ENCODE measurements at places on chromosomes 12 and 14.

DNA sequence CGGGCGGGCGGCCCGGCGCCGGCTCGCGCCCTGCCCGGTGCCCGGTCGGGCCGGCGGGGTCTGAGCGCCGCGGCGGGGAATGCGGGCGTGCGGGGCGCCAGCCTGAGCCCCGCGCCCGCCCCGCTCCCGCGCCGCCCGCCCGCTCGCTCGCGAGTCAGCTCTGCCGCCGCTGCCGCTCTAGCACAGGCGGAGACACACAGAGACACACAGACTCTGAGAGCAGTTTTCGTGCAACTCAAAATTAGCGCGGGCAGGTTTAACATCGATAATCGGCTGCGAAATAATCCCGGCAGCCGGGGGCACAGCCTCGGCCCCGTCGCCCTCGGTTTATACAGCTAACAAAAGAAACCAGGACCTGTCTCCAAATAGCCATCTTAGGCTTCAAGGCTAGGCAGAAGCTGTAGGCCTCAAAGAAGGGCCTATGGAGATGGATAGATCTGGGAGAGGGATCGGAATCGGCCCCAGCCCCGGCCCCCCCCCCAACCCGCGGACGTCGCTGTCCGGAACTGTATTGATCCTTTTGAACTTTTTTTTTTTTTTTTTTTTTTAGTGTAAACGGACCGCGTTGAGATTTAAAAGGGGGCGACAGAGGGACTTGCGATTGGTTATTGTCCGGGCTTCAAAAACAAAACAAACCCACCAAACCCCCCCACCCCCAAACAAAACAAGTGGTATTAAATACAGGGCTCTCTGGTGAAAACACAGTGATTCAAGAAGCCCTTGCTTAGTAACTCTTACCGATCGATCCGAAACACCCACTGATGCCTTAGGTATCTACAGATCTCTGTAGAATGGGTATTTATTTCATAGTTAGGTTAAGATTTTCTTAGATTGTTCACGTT, 1.1 kb downstream of the ARID2 start:
- DNase-seq: peak; percentile 50

DNA sequence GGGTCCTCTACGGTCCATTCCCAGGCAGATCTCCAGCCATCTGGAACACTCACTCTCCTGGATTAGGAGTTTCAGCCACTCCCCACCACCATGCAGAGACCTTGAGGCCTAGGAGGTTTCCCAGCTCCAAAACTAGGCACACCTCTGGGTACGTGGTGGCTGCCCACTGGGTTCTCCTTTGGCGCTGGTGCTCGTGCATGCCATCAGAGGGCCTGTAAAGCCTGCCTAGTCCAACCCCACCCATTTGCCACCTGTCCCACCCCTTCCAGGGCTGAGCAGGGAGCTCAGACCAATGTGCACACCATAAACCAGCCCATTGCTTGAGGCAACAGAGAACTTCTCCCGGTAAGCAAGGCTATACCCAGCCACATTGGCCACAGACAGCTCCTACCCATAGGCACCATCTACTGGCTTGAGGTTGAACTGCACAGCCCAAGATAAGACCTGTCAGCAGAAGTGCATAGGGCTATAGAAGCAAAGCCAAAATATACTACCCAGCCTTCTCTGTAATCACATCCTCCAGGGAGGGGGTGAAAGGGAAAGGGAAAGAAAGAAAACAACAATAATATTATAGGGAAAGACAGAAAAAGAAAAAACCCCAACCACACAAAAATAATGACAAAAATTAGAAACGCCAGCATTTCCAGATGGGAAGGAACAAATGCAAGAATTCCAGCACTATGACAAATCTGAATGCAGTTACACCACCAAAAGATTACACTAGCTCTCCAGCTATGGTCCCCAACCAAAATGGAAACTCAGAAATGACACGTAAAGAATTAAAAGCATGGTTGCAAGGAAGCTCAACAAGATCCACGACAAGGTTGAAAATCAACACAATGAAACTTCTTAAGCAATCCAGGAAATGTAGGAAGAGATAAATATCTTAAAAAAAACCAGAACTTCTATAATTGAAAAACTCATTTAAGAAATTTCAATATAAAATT, 111.9 kb upstream of the CCDC175 start:
- DNase-seq: no peak

DNA sequence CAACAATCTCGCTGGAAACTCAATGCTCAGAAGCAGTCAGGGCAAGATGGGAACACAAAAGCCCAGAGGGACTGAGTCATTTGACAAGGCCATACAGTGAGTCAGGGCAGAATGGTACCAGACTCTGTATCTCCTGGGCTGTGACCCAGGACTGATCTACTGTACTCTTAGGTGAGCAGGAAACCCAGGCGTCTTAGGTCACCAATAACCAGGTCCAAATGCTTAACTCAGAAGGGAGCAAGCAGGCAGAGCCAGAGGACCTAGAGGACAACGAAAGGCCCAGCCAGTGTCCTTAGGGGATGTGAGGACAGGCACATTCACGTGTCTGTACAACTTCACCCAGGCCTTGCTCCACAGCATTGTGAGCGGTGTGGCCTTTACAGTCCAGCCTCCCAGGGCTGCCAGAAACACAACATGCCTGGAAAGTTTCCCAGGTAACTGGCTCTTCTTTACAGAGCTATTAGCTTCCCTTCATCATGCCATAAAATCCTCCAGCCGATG, 69.9 kb downstream of the ARL6IP4 start:
- no peak for DNase-seq

GRCh38 chr12:82801951-82802610, 115.4 kb downstream of the TMTC2 start:
- no peak for DNase-seq

DNA sequence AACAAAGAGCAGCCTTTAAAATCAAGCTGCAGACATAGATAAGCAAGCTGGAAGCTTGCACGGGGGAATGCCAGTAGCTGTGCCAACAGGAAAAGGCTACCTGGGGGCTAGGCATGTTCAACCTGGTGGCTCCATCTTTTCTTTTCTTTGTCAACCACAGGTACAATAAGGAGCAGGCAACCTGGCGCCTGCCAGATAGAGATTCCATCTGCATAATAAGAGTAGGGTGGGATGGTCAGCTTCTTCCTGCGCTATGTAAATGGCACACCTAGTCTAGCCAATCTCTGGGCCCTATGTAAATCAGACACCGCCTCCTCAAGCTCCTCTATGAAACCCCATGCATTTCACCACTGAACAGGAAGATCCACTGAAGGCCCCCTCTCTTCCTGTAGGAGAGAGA, 87.4 kb upstream of the PKP2 start:
- DNase-seq: no peak

DNA sequence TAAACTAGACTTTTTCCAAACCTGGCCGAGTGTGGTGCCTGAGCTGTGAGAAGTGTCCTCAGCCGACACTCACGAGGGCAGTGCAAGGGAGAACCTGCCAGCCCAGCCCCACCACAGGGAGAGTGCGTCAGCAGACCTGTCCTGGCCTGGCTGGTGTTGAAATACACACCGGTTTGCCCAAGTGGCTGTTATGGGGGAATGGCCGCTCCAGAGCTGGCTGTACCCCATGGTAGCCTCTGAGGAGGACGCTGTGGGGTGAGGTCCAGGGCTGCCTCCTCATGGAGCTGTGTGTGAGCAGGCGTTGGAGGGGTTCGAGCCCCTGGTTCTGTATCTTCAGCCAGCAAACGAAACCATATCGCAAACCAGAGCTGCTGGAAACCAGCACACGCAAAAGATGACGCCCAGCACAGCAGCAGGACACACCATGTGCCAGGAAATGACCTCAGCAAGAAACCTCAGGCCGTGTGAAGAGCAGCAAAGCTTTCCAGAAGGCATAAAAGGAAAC, 9.4 kb downstream of the ANKRD9 start:
- no peak for DNase-seq

DNA sequence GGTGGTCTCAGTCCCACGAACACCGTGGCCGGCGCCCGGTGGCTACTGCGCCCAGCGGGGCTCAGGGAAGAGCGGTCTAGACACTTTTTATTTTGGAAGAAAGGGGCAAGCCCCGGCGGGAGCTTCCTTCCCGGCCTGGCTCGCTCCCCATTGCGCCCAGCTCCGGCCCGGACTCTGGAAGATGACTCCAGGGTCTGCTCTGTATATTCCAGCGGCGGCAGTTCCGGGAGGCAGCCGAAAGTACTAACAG, 225.1 kb upstream of the CRY1 start:
- DNase-seq: no peak

DNA sequence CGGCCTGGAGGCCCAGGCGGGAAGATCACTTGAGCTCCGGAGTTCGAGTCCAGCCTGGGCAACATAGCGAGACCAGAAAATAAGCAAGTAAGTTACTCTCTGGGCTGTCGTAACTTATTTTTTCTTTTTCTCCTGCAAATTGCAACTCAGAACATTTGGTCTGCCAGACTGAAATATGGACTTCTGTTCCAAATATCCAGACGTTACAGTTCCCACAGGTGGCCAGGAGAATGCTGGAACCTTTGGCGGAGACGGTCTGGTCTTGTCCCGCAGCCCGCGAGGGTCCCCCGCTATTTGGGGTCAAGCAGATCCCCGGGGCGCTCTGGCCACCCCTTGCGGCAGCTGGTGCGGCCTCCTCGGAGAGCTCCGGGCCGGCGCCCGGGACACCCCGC, 488 bp upstream of the PLEKHH1 start:
- DNase-seq: no peak

DNA sequence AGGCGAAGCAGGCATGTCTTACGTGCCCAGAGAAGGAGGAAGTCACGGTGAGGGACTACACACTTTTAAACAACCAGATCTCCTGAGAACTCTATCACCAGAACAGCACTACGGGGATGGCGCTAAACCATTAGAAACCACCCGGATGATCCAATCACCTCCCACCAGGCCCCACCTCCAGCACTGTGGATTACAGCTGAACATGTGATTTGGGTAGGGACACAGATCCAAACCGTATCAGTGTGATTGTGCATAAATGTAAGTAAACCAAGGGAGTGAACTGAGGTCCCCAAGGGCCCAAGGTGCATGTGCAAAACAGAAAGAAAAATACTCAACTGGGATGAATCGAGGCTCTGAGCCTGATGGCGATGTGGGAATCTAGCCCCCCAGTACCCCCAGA, 134.2 kb downstream of the DICER1 start:
- no peak for DNase-seq

GRCh38 chr12:105064564-105065178, 19.6 kb downstream of the ALDH1L2 start:
- no peak for DNase-seq

GRCh38 chr12:15856097-15856982, 25.8 kb upstream of the STRAP start:
- DNase-seq: peak; percentile 21

GRCh38 chr12:39764944-39765560, 145.4 kb upstream of the ABCD2 start:
- DNase-seq: no peak

DNA sequence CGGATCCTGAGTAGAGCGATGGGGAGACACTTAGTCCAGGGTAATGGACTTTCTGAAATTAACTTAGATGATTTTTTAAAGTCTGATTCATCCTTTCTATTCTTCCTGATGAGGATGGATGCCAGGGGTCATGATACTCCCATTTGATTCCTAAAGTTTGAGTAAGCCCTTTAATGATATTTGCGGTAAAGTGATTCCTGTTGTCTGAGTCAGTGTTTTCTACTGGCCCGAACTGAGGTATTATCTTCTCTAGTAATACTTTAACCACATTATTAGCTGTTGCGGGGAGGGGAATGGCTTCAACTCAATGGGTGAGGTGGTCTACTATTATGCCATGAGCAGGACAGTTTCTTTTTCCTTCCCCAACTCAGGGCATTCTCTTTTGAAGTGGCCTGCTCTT, 111.6 kb downstream of the RIN3 start:
- no peak for DNase-seq

GRCh38 chr14:29759521-29760340, 167.9 kb downstream of the PRKD1 start:
- DNase-seq: no peak

DNA sequence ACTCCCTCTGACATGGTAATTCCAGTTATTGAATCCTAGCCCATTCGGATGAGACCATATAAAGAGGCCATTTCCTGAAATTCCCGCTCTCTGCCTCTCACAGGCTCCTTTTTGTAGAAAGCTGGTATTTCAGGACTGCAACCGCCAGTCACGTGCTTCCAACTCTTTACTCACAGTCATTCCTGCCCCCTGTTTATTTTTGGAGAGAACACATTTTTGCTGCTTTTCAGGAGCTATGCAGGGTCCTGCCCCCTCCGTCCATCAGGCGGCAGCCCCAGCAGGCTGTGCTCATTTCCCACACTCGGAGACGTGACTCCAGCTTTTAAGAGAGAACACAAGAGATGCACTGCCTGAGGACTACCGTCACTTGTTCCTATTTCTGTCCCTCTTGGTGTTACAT, 26.8 kb downstream of the IFT43 start:
- DNase-seq: no peak

- DNase-seq: no peak
Measured at GRCh38 chr14:95906591-95906990, 30.0 kb downstream of the TUNAR start.

GRCh38 chr12:90979951-90980350, 24.8 kb downstream of the EPYC start:
- DNase-seq: no peak

DNA sequence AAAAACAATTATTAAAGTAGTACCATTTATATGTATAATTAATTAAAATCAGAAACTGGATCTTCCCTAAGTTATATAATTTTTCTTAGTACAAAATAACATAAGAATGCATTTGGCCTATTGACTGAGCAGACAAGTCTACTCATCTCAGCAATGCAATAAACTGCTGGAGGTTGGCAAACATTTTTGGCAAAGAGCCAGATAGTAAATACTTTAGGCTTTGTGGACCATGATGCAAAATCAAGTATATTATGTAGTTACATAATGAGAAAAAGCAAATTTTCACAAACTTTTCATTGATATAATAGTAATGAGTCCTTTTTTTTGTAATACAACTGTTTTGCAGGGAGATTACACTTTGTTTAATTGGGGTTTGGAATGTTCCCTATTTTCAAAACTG, 30.9 kb downstream of the ERGIC2 start:
- DNase-seq: no peak

GRCh38 chr12:103011974-103012763, 54.7 kb downstream of the ASCL1 start:
- no peak for DNase-seq

DNA sequence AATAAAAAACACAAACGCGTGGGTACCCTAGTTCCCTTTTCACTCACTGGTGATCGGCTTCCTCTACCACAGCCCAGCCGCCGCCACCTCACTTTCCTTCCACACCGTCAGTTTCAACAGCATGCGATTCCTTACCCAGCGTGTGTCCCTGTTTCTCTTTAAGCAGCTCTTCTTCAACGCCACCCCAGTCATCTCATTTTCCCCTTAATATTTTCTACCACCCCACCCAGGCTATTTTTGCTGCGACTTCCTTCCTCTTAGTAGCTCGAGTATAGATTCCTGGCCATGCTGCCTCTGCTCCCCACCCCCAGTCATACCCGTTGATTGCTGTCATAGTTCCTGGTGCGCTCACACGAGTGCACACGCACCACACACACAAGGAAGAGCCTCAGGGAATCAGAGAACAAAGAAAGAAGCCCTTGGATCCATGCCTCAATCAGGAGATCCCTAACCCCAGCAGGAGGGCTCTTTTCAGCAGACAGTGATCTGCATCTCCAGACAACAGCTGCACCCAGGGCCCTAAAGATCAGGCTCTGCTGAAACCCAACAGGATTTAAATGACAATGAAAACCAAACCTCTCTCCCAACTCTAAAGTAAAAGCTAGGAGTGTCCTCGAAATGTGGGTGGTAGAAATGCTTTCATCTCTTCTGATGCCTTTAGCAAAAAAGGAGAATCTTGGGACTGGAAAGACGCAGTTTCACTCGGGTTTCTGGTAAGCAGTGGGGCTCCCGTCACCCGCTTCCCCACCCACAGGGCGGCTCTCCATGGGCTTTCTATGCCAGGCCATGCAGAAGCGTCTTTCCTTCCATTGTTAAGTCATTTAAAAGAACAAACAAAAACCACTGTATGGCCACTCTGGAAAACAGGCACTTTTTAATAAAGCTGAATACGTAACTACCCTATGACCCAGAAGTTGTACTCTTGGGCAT, 23.8 kb downstream of the VPS37B start:
- peak; percentile 32 for DNase-seq
